ENCODE measurements at places on chromosomes 16 and 17.

GRCh38 chr16:19674485-19674884, 43.5 kb downstream of the KNOP1 start:
- no peak for DNase-seq

- no peak for DNase-seq
These were observed 155.2 kb downstream of the RAB11FIP4 start for GRCh38 chr17:31546650-31547049.

DNA sequence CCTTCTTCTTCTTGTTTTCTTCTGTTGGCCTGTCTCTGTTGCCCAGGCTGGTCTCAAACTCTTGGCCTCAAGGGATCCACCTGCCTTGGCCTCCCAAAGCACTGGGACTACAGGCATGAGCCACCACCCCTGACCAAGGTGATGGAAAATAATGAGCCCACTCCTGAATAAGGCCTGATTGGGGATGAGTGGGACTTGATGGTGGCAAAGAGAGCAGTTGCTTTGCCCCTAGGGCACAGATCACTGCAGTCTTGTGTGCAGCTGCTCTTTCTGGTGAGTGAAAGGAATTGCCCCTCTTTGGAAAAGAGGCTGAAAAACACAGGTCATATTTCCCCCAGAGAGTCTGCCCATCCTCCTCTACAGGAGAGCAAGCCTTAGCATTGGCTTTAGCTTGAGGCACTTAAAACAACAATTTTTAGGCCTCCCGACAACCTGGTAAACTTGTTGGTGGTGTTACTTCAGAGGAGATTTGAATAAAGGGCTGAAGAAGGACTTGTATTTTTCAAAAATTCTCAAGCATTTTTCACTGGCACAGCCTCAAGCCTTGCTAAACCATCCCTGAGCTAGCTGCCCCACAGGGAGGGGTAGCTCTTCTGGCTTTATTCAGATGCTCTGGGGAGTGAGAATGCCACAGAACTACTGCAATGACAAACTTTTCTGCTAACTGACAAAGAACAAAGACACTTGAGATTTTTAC, 6.1 kb upstream of the PDP2 start:
- DNase-seq, result no peak

DNA sequence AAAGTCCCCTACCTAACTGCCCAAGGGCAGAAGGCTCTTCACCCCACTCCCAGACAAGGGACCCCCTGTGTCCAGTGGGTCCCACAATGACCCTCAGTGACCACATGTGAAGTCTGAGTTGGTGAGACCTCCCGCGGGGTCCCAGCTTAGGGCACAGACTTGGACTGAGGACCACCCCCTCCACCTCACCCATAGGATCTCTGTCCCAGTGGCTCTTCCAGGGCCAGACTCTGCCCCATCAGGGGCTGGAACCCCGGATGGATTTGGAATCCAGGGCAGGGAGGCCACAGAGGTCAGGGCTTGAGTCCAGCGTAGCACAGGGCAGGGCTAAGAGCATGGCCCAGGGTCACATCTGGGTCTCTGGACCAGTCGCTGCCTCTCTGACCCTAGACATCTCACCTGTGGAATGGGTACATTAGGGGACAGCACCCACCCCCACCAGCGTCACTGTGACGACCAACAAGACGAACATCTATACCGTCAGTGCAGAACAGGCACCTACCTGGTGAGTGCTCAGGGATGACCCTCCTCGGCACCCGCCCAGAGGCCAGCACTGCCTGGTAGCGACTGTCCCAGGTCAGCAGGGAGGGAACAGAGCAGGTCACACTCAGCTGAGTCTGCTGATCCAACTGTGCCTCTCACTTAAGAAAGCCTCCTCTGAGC, 37.7 kb downstream of the TNFRSF13B start:
- DNase-seq, result no peak

GRCh38 chr16:19294156-19294649, 8.7 kb downstream of the CLEC19A start:
- DNase-seq, result no peak

- no peak for DNase-seq
These were observed 19.9 kb downstream of the CYB5D2 start for GRCh38 chr17:4162775-4163466.

DNA sequence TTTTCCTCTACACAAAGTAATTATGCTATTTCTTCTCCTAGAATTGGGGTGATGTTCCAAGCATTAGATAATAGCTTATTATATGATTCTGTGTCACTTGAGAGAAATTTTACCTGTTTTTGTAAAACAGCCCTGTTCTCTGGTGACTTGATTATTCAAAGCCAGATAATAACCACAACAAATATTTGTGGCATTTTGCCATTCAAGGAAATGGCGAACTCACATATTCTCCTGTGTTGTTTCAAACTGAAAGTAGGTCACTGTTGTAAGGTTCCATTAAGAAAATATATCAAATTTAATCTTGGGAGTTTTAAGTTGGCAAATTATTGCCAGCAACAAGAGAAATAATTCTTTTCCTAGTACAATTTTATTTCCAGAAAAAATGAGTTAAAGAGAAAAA, 124.8 kb downstream of the STXBP4 start:
- no peak for DNase-seq

GRCh38 chr17:42536372-42537155, 523 bp downstream of the NAGLU start:
- DNase-seq, result peak; percentile 68

DNA sequence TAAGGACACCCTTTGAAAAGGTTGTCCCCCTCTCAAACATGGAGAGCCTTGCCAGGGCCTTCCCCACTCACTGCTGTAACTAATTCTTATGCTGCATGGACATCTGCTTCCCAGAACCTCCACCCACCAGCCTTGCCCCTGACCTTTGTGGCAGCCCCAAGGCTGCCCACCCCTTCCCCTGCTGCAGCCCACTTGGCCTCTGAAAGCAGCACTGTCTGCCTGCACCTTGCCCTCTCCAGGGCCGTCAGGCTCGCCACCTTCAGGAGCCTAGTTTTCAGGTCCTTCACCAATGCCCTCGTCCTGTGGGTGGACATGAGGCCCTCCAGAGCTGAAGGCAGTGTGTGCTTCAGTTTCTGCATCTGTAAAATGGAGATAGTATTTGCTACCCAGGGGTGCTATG, 2.7 kb upstream of the CORO1A start:
- DNase-seq, result no peak

GRCh38 chr17:53391197-53391596, 431.5 kb upstream of the KIF2B start:
- no peak for DNase-seq
